ENCODE measurements at places on chromosomes 4 and X. TPM values are rescaled to one million over a fixed set of nuclear protein-coding genes. Genes with fewer than 3 reads are reported as not detected.

The BMP3 gene
- not detected for total RNA-seq

The MAGEC2 gene
- total RNA-seq = not detected

The VEGFC gene
- total RNA-seq = not detected

The RPA4 gene
- total RNA-seq = 0.38 TPM

The FHIP1A gene
- 0.86 TPM for total RNA-seq
